ENCODE measurements at places on chromosomes 1 and 21.

DNA sequence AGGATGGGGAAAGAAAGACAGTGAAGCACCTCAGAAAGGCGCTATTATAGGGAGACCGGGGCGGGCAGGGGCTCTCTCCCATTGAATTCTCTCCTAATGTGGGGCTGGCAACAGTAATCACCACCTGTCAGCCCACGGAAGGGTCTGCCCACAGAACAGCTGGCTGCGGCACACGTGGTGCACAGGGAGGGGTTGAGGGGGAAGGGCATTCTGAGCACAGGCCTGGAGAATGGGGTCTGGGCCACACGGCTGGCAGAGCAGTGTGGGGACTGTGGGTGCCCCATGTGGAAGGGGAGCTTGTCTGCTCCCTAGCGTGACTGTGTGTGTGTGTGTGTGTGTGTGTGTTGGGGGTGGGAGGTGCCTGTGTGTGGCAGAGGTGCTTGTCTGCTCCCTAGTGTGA is 4.1 kb downstream of the OLFML3 start:
- no peak for DNase-seq

DNA sequence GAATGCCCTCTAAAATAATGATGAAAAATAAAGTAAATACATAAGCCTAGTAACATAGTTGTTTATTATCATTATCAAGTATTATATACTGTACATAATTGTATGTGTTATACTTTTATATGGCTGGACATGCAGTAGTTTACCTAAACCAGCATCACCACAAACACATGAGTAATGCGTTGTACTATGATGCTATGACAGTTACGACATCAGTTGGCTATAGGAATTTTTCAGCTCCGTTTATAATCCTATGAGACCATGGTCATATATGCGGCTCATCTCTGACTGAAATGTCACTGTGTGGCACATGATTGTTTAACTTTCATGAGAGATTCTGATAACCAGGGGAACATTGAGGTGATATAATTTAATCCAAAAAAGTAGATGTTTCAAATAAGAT is 352.1 kb downstream of the ST6GALNAC3 start:
- DNase-seq: no peak

- no peak for DNase-seq
These were observed 18.2 kb downstream of the S100A10 start for GRCh38 chr1:151975311-151976014.

DNA sequence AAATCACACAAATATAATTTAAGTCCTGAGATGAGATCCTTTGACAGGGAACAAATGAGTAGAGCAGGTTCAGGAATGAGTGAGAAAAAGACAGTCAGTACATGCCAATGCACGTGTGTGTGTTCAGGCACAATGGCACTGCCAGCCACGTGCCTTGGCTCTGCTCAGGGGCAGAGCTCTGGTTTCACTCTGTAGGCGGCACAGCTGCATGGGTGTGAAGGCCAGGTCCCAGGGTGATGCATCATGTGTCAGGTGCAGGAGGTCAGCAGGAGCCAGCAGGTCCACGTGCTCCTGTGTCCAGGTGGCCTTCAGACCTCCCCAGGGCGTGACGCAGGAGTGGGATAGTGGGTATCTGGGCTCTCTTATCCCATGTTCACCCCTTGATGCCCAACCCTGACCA is 386.1 kb downstream of the KCNH1 start:
- no peak for DNase-seq

DNA sequence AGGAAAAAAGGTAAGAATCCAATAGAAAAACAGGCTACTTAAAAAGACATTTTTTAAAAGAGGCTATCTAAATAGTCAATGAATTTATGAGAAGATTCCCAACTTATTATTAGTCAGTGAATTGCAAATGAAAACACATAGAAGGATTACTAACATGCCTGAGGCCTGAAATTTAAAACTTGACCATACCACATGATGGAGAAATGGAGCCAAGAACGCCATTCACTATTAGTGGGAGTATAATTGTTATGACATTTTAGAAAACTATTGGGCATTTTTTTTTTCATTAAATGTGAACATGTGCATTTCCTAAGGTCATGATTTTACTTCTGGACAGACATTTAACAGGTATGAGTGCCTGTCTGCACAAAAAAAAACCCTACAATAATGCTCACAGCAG is 24.8 kb upstream of the OR2B11 start:
- no peak for DNase-seq

DNA sequence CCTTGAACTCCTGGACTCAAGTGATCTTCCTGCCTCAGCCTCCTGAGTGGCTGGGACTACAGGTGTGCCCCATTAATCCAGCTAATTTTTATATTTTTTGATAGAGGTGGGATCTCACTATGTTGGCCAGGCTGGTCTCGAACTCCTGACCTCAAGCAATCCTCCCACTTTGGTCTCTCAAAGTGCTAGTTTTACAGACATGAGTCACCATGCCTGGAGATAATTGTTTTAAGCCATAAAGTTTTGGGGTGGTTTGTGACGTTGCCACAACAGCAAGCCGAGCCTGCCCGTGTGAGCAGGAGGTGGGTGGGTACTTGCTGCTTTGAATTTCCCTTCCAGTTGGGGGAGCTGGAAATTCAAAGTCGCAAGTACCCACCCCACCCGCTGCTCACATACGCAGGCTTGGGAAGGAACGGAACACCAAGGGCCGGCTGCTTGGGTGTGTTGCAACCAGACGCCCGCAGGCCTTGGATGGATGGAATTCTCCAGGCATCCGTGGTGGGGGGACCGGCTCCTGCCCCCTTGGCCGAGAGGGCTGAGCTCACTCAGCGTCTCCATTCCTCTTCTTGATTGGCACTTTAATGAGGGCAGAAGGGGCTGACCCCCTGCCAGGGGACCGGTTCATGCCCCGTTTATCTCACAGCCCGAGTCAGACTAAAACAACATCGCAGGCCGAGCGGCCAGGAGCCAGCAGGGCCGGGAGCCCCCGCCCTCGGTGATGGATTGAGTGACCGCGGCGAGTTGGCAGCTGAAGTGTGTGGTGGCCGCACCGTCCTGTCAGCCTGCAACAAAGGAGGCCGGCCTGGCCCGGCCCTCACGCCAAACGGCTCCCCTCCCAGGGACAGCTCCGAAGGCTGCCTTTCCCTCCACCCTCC is 78.1 kb downstream of the DHRS3 start:
- DNase-seq: no peak

- no peak for DNase-seq
These were observed 17.9 kb downstream of the MTX1 start for GRCh38 chr1:155226188-155226909.

DNA sequence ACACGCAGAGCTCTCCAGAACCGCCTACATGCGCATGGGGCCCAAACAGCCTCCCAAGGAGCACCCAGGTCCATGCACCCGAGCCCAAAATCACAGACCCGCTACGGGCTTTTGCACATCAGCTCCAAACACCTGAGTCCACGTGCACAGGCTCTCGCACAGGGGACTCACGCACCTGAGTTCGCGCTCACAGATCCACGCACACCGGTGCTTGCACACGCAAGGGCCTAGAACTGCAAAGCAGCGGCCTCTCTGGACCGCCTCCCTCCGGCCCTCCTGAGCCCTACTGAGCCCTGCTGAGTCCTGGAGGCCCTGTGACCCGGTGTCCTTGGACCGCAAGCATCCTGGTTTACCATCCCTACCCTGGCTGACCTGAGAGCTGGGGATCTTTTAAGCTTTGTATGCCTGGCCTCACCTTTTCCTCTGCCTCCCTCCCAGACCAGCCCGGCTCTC is 8.3 kb downstream of the OLIG2 start:
- DNase-seq: no peak

DNA sequence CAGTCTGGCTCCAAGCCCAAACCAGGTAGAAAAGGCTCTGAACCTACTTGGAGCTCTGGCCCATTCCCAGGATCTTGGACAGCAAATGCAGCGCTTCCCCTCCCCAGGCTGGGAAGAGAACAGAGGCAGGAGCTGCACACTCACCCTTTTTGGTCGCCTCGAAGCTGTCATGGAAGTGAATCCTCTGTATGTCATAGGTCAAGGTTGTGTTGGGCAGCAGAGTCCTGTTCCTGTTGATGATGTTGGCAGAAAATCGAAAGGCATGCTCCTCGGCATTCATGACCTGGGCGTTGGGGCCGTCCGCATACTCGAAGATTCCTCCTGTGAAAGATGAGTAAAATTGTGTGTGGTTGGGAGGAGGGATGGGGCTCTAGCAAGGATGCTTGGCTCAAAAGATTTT is 143.5 kb downstream of the GRIK3 start:
- no peak for DNase-seq

GRCh38 chr1:12171206-12172041 is 4.6 kb downstream of the TNFRSF1B start:
- no peak for DNase-seq

DNA sequence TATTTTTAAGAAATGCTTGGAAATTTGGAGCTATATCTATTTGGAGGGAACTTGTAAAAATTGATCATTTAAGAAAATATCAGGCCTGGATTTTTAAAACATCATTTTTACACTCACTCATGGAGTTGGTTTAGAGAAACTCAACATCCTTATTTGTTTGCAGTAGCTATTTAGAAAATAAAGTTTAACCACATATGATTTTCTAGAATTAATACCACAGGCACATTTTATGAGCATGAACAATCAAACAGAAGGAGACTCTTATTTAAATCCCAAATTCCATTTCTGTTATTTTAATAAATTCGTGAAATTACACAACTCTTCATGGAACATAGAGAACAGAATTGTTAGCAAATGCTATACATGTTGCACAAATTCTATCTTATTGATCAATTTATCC is 3.2 kb downstream of the CDKN2C start:
- no peak for DNase-seq

DNA sequence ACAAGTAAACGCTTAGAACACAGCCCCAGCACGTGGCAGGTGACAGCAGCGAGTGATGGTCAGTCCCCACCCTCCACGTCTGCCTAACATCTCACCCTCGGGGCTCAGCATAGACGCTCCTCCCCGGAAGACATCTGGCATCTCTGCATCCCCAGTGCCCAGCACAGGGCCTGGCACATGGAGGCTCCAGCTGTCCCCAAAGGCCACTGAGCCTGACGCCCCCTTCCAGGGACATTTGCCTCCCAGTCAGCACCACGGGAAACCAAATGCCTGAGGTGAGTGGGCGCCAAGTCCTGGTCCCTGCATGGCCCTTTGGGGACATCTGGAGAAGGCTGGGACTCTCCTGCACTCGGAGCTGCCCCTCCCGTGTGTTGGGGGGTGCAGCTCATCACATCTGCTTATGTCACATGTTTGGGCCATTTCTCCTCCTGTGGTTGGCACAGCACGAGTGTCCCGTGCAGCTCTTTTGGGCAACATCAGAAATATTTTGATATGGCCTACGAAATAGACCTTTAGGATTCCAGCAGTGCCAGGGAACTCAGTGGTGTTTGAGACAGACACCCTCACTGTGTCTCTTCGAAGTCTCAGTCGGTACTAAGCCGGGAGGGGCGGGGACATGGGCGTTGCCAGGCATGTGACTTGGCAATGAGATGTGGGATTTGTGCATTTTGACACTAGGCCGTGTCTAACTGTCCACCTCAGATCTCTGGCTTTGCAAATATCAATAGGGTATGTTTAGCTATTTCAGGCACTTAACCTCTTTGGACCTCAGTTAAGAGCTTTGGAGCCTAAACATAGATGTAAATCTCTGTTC is 315.0 kb downstream of the PTPRU start:
- DNase-seq: no peak

DNA sequence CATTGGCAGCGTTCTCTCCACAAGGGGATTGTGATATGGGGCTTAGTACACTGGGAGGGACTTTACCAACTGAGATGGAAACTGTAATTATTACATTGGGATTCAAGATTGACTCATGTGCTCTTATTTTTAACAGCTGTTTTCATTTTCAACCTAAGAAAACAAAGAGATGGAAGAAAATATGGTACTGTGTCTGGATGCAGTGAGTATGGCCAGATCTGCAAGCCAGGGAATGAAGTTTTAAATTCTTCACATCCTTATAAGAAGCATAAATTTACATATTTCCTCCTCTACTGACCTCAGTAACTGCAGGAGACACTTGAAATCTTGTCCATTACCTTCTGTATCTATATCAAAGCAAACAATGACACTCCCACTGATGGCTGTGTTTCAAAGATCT is 81.5 kb upstream of the EDEM3 start:
- DNase-seq: no peak

DNA sequence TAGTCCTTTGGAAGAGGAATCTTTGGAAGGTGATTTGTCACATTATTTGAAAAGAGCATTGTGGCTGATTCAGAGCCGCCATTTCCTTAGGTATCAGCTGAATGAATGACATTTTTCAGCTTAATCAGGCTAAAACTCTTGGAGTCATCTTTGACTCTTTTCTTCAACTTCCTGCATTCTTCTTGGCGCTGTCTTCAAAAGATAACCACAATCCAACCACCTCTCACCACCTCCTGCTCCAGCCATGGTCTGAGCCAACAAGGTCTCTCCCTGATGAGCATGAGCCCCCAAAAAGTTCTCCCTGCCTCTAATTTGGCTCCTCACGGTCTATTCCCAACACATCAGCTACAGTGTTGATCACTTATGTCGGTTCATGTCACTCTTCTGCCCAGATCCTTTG is 297.6 kb upstream of the RUNX1 start:
- no peak for DNase-seq

DNA sequence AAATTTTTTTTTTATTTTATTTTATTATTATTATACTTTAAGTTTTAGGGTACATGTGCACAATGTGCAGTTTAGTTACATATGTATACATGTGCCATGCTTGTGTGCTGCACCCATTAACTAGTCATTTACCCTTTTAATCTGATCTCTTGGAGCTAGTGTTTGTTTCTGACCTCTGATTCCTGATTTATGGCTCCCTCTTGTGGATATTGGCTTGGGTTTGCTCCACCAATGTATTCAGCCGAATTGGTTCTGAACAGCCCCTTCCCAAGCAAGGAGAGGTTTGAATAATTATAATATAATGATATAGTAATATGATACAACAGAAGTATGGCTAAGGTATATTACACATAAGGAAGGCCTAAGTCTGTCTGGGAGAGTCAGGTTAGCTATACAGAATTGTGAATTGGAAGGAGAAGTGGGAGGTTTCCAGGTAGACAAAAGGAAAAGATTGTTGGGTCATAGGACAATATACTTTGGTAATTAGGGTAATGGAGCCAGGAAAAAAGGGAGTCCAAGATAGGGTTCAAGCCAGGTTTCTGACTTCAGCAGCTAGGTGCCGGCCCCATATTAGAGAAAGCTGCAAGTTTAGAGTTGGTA is 53.1 kb upstream of the HMCN1 start:
- DNase-seq: peak; percentile 38

DNA sequence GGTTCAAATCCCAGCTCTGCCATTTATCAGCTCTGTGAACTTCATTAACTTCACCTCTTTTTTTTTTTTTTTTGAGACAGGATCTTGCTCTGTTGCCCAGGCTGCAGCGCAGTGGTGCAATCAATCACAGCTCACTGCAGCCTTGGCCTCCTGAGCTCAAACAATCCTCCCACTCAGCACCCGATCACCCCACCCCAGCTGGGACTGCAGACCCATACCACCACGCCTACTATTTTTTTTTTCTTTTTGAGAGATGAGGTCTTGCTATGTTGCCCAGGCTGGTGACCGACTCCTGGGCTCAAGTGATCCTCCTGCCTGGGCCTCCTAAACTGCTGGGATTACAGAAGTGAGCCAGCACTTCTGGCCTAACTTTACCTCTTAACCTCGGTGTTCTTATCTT is 2.2 kb upstream of the TRIT1 start:
- no peak for DNase-seq

- DNase-seq: no peak
These were observed 112.4 kb downstream of the POU2F1 start for GRCh38 chr1:167333124-167333523.

GRCh38 chr1:206114692-206115640 is 2.2 kb downstream of the AVPR1B start:
- DNase-seq: no peak

All from NCI-H774 (cell line).